AG10803 (cell line): ENCODE measurements at places on chromosomes 3 and 15.

- no peak for DNase-seq
Observed at GRCh38 chr3:126057501-126057819, 26.5 kb downstream of the SLC41A3 start.

- peak; percentile 29 for DNase-seq
Observed at GRCh38 chr3:189908646-189909045, 212.1 kb downstream of the P3H2 start.

DNA sequence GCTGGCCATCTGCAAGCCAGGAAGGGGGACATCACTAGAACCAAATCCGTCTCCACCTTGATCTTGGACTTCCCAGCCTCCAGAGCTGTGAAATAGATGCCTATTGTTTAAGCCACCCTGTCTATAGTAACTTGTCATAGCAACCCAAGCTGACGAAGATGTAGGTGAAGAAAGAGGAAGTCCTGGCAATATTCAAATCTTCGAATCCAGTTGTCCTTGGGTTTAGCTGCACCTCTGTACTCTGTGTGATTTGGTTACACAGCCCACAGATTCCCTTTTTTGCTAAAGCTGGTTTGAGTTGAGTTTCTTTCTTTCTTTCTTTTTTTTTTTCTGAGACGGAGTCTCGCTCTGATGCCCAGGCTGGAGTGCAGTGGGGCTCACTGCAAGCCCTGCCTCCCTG is 68.0 kb upstream of the XCR1 start:
- no peak for DNase-seq

- DNase-seq, result peak; percentile 41
Observed at GRCh38 chr3:113498221-113499005, 16.5 kb downstream of the SPICE1 start.

DNA sequence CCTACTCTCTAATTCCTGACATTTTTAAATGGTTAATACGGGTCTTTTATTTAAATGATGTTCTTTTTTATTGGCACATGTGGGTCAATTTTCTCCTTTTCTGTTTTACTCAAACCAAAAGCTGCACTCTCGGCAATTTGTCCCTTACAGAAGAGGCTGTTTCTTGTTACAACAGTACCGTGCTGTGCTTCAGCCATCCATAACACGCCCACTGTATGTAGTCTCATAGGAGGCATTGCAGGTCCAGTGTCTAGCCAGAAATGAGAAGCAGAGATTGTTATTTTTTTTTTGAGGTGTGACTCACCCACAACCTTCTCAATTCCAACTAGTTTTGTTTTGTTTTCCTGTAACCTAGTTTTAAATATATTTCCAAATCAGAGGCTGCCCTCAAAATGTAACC is 164.6 kb downstream of the GMNC start:
- peak; percentile 80 for DNase-seq
